Pancreas (tissue), 10 donors: ENCODE measurements at places on chromosomes 1 and 21. TPM values are rescaled to one million over a fixed set of nuclear protein-coding genes. Genes with fewer than 3 reads are reported as not detected.

- peak; percentile 18 for DNase-seq
These were observed 2102.9 kb downstream of the NCAM2 start for GRCh38 chr21:23101111-23101510.

GRCh38 chr1:114609026-114609425, 27.6 kb upstream of the BCAS2 start:
- DNase-seq: no peak

- no peak for DNase-seq
These were observed 738.8 kb downstream of the PTPRU start for GRCh38 chr1:29975036-29975694.

DNA sequence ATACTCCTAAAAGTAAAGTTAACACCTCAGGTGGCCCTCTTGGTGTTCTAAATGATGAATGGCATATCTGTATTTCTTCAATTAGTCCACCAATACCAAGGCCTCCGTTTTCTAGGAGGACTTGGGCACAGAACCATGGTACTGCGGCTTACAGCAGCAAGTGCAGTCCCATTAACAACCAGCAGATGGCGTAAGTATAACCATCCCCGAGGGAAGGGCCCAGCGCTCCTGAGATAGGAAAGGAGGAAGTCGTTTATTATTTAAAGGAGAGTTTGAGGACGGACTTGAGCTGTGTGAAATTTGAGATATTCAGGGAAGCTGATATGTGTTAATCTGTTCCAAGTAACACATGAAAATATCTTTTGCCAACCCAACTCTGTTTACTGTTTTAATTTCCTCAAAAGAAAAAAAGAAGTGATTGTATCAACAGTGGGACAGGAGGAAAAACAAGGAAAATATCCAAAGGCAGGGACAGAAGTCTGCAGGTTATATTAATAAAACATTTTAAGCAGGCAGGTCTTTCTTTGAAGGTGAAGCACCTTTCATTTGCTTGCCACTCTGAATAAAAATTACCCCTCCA, 37.7 kb upstream of the KCNJ15 start:
- peak; percentile 65 for DNase-seq

GRCh38 chr1:112697781-112698201, 9.1 kb downstream of the RHOC start:
- no peak for DNase-seq

- DNase-seq: no peak
These were observed 42.8 kb downstream of the RTCA start for GRCh38 chr1:100308777-100309176.

DNA sequence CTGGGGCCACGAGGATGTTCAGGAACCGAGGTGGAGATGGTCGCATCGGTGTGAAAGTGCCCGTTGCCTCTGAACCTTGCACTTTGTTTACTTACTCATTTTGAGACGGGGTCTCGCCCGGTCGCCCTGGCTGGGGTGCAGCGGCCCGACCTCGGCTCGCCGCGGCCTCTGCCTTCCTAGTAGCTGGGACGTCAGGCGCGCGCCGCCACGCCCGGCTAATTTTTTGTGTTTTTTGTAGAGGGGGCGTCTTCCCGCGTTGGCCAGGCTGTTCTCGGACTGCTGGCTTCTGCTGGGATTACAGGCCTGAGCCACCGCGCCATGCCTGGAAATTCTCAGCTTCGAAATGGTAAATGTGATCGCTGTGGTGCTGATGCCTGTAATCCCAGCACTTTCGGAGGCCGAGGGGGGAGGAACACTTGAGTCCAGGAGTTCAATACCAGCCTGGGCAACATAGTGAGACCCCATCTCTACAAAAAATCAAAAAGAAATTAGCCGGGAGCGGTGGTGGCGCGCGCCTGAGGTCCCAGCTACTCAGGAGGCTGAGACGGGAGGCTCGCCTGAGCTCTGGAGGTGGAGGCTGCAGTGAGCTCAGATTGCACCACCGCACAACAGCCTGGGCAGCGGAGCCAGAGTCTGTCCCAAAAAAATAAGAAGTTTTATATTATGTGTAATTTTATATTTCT, 684 bp upstream of the MRPL20 start:
- DNase-seq: no peak

DNA sequence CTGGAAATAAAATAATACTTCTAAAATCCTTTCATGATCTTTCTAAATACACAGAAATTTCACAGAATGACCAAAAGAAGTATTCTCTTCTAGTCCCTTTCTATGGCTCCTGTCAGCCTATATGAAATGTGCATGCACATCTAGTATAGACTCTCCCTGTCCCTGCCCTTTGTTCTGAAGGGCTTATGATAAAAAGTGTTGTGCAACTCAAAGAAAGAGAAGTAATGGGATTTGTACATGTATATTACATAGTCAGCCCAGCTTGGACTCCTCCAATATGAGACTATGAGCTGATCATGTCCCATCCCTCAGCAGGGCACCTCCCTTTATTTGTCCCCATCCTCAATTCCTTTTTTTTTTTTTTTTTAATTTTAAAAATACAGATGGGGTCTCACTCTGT, 42.1 kb upstream of the LAX1 start:
- no peak for DNase-seq

GRCh38 chr1:33791251-33791650, 72.6 kb upstream of the HMGB4 start:
- DNase-seq: no peak

DNA sequence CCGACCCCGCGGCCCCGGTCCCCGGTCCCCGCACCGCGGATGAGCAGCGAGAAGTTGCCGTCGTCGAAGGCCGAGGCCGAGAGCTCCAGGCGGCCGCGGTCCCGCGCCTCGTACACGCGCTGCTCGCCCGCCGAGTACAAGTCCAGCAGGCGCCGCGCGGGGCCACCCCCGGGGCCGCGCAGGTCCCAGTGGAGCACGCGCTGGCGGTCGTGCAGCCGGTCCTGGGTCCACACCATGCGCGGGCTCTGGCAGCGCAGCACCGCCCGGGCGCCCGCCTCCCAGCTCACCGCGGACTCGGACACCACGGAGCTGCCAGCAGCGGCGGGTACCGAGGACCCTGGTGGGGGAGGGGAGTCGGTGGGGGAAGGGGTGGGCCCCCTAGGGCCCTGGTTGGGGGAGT, 2.9 kb downstream of the MXRA8 start:
- peak; percentile 84 for DNase-seq

DNA sequence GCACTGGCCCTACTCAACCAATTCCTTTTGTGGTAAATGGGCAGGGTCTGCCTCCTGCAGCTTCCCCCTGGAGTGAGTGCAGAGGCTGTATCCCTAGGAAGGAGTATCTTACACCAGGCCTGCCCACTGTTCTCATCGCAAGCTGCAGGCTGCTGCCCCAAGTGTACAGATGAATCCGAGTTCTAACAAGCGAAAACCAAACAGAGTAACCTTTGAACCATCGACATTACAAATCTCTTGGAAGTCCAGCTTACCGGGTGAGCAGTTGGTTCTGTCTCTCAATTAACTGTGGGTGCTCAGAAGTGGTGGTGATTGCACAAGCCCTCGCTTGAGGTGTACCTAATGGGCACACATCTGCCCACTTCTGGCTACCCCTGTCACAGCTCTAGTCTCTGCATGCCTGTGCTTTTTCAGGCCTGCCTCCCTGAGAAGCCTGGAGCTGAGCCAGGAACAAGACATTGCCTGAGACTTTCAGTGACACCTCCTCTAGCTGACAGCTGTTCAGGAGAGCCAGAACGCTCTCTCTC, 22.7 kb downstream of the INAVA start:
- DNase-seq: no peak

DNA sequence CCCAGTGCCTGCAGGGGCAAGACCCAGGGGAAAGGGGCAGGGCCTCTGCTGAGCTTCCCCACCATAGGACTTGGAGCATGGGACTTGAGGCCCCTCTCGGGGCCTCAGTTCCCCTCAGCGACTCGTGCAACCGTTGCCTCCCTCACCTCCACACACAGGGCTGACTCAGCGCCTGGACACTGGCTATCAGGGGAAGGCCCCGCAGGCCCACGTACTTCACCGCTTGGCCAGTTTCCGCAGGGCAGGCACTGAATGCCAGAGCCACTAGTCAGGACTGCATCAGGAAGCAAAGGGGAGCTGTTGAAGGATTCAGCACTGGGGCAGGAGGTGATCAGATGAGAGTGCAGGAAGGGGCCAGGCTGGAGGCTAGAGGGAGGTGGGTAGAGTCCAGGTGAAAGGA, 15.5 kb upstream of the FAM131C start:
- no peak for DNase-seq

DNA sequence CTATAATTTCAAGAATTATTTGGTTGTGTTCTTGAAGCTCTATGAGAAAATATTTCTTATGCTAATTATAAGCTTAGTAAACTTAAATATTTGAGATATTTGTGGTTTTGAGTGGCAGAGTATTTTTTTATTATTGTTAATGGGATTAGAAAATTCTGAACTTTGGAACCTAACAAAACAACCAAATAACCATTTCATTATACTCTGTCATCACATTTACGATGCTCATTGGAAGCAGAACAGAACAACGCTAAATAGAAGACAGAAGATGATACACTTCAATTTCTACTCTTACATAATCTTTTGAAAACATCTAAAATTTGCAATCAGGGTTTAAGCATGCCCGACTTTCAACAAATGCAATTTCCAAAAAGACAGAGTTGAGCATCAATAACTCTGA, 270.2 kb downstream of the PTPRC start:
- DNase-seq: no peak

DNA sequence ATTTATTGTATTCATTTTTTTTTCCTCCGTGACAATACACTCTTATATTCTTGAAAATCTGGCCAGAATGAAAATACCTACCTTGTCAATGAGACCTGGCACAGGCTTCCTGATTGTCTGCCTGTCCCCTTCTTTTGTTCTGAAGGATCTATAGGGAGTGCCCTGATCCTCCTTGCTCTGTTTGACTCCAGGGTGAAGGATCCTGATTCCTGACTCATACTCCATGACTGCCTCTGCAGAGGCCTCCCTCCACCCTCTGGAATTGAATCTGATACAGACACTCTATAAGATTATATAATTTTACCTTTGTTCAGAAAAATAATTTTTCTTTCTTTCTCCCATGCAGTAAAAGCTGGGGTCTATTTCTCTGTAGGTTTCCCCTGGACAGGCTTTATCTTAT, 116.2 kb downstream of the HMCN1 start:
- DNase-seq: no peak

DNA sequence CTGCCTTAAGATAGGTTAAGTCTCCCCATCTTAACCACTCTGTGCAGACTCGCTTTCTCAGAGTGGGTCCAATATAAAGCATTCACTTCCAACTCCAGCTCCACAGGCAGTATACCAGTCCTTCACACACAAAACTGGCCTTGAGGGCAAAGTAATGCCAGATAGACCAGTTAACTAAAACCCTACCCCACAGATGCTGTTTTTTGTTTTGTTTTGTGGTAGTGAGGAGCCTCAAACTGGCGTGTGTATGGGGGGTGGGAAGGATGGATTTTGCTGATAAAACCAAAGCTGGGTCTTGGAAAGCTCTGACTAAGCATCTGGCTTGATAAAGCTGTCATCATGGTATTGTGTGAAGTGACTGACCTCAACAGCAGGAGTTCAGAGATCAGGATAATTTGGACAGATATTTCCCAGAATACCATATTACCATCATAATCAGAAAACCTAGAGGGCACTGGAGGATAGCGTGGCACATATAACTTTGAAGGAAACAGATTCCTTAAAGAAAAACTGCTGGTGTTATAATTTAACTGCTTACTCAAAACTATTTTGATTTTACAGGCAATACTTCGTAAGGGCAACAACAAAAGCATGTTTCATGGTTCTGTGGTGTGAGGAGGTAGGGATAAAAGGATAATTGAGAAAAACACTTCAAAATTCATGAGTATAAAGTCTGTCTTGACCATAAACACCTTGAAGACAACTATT, 29.6 kb upstream of the CPLANE2 start:
- no peak for DNase-seq

- DNase-seq: no peak
These were observed 75.3 kb downstream of the DMRTA2 start for GRCh38 chr1:50347933-50348332.

The GSTM3 gene
- total RNA-seq: 27.4 TPM

The KCNQ4 gene
- total RNA-seq: 1.1 TPM

The KRTAP12-2 gene
- total RNA-seq: not detected

The TOMM20 gene
- total RNA-seq: 53.8 TPM

The MAB21L3 gene
- not detected for total RNA-seq

The NHLH1 gene
- total RNA-seq: not detected

The OR2T10 gene
- total RNA-seq: 0.12 TPM

The RBM8A gene
- total RNA-seq: 54.7 TPM

The FAM20B gene
- total RNA-seq: 23.6 TPM

The LHX4 gene
- 0.03 TPM for total RNA-seq
